SJCRH30 (cell line): ENCODE measurements at places on chromosomes 5 and 9.

DNA sequence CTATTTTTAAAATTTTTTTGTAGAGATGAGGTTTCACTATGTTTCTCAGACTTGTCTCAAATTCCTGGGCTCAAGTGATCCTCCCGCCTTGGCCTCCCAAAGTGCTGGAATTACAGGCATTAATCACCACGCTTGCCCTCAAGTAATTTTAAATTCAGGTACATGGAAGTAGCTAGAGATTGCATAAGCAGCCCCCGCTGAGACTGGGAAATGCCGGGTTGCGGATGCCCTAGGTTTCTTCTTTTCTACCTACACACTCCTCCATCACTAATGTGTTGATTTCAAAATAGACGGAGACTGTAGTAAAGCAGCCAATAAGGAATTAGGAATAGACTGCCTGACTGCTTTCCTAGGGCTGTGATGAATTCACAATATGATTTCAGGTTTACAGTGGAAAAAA, 202.4 kb downstream of the FANCC start:
- no peak for DNase-seq

DNA sequence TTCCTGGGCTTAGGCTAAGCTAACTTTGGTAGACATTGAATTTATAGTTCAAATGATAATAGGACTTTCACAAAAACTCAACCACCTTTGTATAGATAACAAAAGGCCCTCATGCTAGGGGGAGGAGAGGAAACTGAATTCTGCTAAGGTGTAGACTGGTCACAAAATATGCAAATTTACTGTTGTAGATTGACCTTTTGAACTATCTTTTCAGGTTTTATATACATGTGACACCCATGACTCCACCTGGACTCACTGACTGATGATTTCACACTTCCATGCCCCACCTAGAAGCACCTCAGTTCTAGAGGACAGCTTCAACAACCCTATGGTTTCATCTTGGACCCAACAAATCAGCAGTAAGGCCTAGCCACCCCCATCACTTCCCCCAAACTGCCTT, 165.7 kb downstream of the CEMIP2 start:
- no peak for DNase-seq

GRCh38 chr9:121861501-121862180, 210.2 kb downstream of the DAB2IP start:
- DNase-seq, result no peak

DNA sequence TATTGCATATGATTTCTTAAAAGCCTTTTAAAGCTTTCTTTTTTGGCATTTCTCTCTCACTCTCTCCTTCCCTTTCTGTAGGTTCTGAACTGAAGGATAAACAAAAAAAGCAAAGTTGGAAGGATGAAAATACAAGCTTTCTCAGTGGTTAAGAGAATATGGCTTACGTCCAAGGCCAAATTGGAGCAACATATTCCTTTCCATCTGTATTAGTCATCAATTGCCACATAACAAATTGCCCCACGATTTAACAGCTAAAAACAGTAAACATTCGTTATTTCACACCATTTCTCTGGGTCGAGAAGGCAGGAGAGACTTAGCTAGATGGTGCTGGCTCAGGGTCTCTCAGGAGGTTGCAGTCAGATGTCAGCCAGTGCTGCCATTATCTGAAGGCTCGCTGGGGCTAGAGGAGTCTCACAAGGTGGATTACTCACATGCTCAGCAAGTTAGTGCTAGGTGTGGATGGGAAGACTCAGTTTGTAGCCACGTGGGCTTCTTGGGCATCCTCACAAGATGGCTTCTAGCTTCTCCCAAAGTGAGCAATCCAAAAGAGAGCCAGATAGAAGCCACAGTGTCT, 2.0 kb upstream of the ROR2 start:
- no peak for DNase-seq

DNA sequence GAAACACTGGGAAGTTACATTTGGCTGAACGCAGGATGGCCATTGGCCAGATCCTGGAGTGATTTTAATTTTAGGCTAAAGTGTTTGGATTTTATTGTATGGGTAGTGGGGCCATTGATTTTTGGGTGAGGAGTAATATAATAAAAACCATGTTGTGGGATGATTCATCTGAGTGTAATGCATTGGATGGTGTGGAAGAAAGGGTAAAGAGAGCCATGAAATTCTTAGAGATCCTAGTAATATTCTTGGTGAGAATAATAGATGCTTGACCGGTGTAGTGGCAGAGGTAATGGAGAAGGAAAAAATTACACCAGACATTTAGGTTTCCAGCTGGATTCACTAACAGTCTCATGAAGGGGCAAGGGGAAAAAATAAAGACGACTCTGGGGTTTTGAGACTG, 158.1 kb downstream of the NPR3 start:
- no peak for DNase-seq

GRCh38 chr5:98605426-98605825, 168.0 kb upstream of the RGMB start:
- DNase-seq, result no peak

GRCh38 chr5:158064334-158065123, 205.6 kb upstream of the CLINT1 start:
- no peak for DNase-seq

DNA sequence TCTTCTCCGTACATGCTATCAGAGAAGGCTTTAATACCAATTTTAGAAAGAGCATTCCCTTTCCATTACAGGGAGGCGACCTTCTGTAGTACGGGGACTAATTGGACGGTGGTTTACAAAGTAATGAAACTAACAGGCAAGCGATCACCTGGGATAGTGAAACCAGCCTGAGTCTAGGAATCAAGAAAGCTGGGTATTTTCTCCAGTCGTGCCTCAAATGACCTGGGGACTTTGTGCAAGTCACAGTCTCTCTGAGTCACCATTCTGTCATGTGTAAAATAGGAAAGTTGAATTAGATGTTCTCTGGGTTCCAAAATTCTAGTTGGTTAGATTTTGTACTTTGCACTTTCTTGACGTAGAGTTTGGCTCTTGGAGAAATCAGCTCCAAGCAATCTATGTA, 22.7 kb upstream of the SSBP2 start:
- no peak for DNase-seq

DNA sequence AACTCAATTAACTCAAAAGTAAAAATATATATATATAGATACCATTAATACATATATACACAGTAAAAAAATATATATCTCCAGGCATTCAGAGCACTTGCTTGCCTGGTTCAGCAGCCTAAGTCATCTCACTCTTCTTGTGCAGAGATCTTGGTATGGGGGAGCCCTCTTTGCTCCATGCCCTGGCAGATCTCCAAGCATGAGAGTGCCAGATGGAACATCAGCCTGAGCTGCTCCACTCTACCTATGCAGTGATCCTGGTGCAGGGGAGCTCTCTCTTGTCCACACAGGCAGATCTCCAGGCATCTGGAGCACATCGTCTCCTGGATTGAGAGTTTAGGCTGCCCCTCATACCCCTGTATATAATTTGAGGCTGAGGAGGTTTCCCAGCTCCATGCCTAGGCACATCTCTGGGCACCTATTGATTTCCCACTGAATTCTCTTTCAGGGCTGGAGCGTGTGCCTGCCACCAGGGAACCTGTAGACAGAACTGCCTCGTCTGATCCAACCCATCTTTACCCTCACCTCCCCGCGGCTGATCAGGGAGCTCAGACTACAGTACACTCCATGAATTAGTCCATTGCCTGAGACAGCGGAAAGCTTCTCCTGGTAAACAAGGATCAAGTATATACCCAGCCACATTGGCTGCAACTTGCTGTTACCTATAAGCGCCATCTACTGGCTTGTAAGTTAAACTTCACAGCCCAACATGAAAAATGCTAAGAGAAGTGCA, 342.4 kb upstream of the GRIA1 start:
- peak; percentile 55 for DNase-seq

DNA sequence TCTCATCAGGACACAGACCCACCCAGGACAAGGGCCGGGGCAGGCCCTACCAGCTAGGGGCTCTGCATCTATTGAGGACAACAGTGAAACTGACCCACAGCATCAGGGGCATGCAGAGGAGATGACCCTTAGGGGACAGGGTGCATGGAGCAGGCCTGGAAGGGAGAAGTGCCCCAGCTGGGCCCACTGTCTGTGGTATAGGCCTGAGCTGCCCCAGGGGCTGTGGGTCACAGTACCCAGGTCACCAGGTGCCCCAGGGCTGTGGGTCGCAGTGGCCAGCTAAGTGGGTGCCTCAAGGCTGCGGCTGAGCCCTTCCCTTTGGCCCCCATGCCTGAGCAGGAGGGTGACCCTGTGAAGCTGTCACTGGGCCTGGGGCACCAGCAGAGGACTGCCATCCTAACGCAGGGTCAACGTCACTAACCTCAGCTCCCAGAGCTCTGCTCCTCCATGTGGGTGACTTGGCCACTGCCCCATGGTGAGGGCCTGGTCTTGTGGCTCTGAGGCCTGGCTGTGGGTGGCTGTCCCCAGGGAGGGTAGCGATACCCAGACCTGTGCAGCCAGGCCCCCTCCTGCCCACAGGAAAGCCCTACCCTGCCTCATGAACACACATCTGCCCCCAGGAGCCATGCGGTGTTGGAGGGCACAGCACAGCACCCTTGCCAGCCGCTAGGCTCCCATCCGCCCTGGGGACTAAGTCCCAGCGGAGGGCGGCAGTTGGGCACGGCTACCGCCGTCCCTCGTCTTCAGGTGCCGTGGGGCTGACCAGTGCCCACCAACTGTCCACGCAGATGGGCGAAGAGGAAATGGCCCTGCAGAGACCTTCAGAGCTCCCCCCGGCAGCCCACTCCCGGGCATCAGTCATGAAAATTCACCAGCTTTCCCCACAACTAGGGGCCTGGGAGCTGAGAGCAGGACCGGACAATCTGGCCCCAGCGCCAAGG, 4.9 kb downstream of the EDF1 start:
- DNase-seq, result no peak

- DNase-seq, result no peak
Measured at GRCh38 chr5:72036951-72037350, 70.3 kb upstream of the MAP1B start.

- no peak for DNase-seq
Measured at GRCh38 chr9:124280176-124280691, 22.5 kb downstream of the NEK6 start.

GRCh38 chr9:28320616-28321015, 747.3 kb upstream of the C9orf72 start:
- no peak for DNase-seq
